ENCODE measurements at places on chromosomes 11 and 22. TPM values are rescaled to one million over a fixed set of nuclear protein-coding genes. Genes with fewer than 3 reads are reported as not detected.

- H3K27ac ChIP-seq = no peak overlapping the region
- DNase-seq = no peak
- H3K36me3 ChIP-seq = no peaks in the 10 kb centered on the region
- H3K27me3 ChIP-seq = no peaks in the 10 kb centered on the region
Measured at GRCh38 chr11:21783954-21784353, 408.9 kb upstream of the ANO5 start.

Gene MN1
- 39.8 TPM for total RNA-seq

- no peaks in the 10 kb centered on the region for H3K4me1 ChIP-seq
- DNase-seq = no peak
- no peak overlapping the region for H3K27ac ChIP-seq
Measured at GRCh38 chr11:98589967-98590366, 430.8 kb upstream of the CNTN5 start.

GRCh38 chr11:85299258-85299942 lies 327.7 kb downstream of the DLG2 start:
- DNase-seq = no peak
- H3K4me1 ChIP-seq = no peaks in the 10 kb centered on the region
- no peak overlapping the region for H3K27ac ChIP-seq
- no peaks in the 10 kb centered on the region for H3K27me3 ChIP-seq
- no peak overlapping the region for H3K4me3 ChIP-seq

Gene CRY2
- 54.4 TPM for total RNA-seq

DNA sequence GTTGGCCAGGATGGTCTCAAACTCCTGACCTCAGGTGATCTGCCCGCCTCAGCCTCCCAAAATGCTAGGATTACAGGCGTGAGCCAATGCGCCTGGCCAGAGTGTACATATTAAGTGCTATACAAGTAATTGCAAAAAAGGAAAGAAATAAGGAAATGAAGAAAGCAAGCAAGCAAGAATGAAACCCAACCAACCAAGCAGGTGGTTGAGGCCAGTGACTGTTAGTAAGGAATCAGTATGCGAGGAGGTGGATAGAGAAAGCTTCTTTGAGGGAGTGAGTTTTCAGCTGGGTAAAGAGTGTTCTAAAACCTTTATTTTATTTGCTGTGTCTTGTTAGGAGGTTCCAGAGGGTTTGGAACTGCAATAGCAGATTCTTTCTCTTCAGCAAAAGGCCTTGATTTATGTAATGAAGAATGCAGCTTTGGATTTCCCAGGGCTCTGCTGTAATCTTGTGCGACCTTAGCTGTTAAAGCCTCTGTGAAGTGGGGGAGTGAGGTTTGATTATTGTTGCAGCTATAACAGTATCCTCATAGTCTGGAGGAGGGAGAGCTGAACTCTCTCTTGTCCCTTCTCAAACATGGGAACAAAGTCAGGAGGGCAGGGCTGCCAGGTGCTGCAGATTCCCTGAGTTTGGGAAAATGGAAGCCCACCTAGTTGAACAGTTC lies 5.7 kb downstream of the AMPD3 start:
- H3K4me3 ChIP-seq = no peak overlapping the region
- no peak overlapping the region for H3K27ac ChIP-seq
- no peak for DNase-seq
- no peaks in the 10 kb centered on the region for H3K4me1 ChIP-seq
- no peaks in the 10 kb centered on the region for H3K36me3 ChIP-seq

GRCh38 chr11:80390505-80390904 lies 949.7 kb upstream of the TENM4 start:
- DNase-seq = no peak
- no peak overlapping the region for H3K27ac ChIP-seq
- no peaks in the 10 kb centered on the region for H3K36me3 ChIP-seq
- no peaks in the 10 kb centered on the region for H3K4me1 ChIP-seq

DNA sequence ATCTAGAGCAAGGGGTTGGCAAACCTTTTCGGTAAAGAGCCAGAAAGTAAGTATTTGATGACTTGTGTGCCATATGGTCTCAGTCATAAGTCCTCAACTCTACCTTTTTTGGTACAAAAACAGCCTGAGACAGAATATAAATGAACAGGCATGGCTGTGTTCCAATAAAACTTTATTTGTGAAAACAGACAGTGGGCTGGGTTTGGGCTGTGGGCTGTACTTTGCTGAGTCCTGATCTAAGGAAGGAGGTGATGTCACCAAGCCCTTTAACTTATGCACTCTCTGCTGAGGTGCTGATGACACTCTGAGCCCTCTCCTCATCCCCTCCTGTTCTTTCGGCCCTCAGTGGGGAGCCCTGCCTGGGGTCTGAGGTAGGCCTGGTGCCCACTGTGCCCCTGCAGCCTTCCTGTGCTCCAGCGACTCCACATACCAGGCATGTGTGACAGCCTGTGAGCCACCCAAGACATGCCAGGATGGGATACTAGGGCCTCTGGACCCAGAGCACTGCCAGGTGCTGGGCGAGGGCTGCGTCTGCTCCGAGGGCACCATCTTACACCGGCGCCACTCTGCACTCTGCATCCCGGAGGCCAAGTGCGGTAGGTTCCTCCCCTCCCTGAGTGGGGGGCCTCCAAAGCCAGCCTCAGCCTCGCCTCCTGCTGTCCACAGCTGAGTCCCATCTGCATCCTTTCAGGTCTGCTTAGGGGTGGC lies 85.9 kb upstream of the MYOD1 start:
- H3K4me3 ChIP-seq = no peak overlapping the region
- no peaks in the 10 kb centered on the region for H3K27me3 ChIP-seq
- no peak for DNase-seq
- no peaks in the 10 kb centered on the region for H3K36me3 ChIP-seq

DNA sequence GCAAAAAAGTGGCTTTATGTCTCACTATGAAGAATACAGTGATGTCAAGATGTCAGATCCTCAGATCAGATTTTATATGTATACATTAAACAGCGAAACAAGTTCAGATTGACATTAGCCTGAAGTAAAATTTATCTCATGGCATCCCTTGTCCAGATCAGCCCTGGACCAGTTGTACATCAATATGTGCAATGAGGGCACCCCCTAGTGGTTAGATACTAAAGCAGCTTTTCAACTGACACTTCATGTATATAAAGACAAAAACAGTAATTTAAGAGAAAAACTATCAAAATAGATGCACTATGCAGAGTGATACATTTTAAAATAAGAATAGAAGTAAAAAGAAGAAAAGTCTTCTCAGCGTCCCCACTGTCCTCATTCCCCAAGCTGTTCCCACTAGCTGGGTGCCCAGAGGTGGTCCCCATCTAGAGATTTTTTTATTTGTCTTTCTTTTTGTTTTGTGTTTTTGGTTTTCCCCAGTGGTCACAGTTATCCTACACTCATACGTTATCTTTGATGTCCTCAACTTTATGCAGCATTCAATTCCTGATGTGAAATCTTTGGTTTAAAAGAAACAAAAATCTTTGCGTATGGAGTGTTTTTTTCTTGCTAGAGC lies 2193.4 kb upstream of the RAG2 start:
- H3K4me3 ChIP-seq = no peak overlapping the region
- DNase-seq = no peak
- no peaks in the 10 kb centered on the region for H3K4me1 ChIP-seq
- no peaks in the 10 kb centered on the region for H3K36me3 ChIP-seq
- no peak overlapping the region for H3K27ac ChIP-seq
- no peaks in the 10 kb centered on the region for H3K27me3 ChIP-seq

DNA sequence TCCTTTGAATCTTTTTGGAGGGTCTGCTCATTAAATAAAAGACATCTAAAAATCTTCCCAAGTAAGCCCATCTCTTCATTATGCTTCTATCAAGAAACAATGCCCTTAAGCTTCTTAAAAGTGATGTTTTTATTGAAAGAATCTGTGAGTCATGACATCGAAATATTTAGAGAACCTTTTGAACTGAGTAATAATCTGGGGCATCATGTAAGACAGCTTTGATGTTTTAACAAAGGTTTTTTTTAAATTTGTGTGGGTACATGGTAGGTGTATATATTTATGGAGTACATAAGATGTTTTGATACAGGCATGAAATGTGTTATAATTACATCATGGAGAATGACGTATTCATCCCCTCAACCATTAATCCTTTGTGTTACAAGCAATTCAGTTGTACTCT lies 46.8 kb downstream of the PLAAT5 start:
- no peak overlapping the region for H3K27ac ChIP-seq
- H3K4me3 ChIP-seq = no peak overlapping the region
- no peaks in the 10 kb centered on the region for H3K4me1 ChIP-seq
- no peak for DNase-seq

Gene C11orf87
- not detected for total RNA-seq

DNA sequence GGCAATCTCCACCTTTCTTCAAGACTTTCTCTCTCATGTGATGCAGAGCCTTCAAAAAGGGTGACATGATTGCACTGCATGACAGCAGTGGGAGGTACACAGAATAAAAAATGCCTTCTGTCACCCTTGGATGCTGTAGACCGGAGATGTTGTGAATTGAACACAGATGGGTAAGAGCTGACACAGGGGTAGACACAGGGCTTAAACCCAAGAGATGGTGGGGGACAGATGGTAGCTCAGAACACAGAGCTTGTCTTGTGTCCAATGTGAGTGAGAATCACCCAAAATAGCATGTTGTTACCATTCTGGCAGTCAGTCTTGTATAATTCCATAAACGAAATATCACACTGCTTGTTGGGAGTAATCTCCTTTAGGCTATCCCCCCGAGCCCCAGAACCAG lies 69.9 kb downstream of the JRKL start:
- no peaks in the 10 kb centered on the region for H3K36me3 ChIP-seq
- no peak for DNase-seq
- H3K27me3 ChIP-seq = no peaks in the 10 kb centered on the region

Gene CTSC
- 49.0 TPM for total RNA-seq

Gene MRGPRE
- not detected for total RNA-seq

GRCh38 chr11:69483170-69483569 lies 1.7 kb downstream of the LINC01488 start:
- H3K36me3 ChIP-seq = no peaks in the 10 kb centered on the region
- no peaks in the 10 kb centered on the region for H3K27me3 ChIP-seq
- H3K27ac ChIP-seq = no peak overlapping the region
- H3K4me1 ChIP-seq = peaks cover 19% of the 10 kb centered on the region
- no peak for DNase-seq
- H3K4me3 ChIP-seq = no peak overlapping the region

DNA sequence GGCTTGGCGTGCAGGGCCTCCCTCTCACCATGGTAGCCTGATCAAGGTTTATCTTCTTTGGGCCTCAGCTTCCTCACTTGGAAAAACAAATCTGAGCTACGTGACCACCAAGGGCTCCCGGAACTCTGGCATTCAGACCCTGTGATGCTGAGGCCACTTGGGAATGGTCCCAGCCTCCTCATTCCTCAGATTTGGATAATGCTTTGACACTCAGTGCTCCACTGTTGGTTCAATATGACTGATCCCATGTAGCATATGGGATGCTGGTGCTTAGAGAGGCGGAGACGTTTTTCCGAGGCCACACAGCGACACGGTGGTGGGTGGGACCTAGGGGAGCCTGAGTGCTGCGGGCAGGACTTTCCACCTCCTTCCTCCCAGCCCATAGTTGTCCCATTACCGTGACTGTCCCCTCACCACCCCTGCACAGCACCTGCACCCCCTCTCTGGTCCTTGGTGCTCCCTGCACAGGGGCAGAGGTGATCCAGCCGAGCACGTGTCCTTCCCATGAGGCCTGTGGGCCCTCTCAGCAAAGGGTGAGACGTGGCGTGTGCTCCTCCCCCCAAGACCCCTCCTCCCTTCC lies 23.1 kb downstream of the MB start:
- H3K4me1 ChIP-seq = no peaks in the 10 kb centered on the region
- H3K36me3 ChIP-seq = no peaks in the 10 kb centered on the region
- no peak overlapping the region for H3K4me3 ChIP-seq
- H3K27ac ChIP-seq = no peak overlapping the region
- DNase-seq = no peak

DNA sequence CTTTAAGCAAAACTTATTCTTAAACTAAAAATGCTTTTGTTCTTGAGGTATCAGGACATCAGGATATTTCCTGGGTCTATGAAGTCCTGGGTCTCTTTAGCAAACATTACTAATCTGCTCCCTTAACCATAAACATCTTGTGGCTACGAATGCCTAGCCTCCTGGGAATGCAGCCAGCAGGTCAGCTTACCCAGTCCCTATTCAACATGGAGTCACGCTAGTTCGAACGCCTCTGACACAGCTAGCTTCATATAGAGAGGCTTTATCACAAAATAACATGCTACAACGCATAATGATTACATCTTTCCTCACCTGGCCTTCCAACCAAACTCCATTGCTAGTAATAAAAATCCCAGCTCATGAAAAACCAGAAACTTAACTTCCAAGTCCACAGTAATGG lies 17.5 kb upstream of the FIBIN start:
- H3K4me3 ChIP-seq = no peak overlapping the region
- peaks cover 28% of the 10 kb centered on the region for H3K4me1 ChIP-seq
- no peak for DNase-seq
- H3K36me3 ChIP-seq = no peaks in the 10 kb centered on the region
- H3K27me3 ChIP-seq = no peaks in the 10 kb centered on the region

- peak overlapping the region; percentile 90 for H3K27ac ChIP-seq
- H3K4me1 ChIP-seq = peaks cover 47% of the 10 kb centered on the region
- H3K36me3 ChIP-seq = no peaks in the 10 kb centered on the region
- no peaks in the 10 kb centered on the region for H3K27me3 ChIP-seq
Measured at GRCh38 chr11:78420255-78420764, 2.7 kb upstream of the GAB2 start.

- no peaks in the 10 kb centered on the region for H3K4me1 ChIP-seq
- no peak overlapping the region for H3K27ac ChIP-seq
- H3K4me3 ChIP-seq = no peak overlapping the region
- DNase-seq = no peak
- no peaks in the 10 kb centered on the region for H3K27me3 ChIP-seq
Measured at GRCh38 chr22:43038325-43038724, 23.4 kb upstream of the PACSIN2 start.

DNA sequence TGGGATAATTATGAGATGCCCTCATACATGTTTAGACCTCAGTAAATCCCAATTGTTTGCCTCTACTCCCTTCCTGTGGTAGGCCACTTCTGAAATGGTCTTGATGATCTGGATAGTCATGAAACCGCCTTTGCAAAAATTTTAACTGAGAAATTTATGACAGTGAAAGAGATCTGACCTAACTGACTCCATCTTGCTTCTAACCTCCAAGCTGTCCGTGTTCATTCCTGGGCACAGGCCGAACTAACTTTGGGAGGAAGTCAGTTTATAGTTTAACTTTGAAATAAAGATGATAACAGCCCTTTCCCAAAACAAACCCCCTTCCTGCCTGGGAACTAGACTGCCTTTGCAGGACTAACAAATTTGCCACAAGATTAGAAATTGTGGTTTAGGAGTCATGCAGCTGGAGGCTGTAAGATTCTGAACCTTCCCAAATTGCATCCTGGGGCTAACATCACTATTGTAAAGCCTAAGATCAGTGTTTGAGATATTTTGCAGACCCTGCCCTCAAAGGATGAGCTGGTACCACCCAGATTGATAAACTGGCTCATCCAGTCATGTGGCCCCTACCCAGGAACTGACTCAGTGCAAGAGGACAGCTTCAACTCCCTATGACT lies 19.9 kb upstream of the CTR9 start:
- no peaks in the 10 kb centered on the region for H3K27me3 ChIP-seq
- H3K27ac ChIP-seq = no peak overlapping the region
- H3K4me1 ChIP-seq = peaks cover 41% of the 10 kb centered on the region
- no peak overlapping the region for H3K4me3 ChIP-seq
- no peak for DNase-seq
